ENCODE measurements at places on chromosomes 13 and 19.
A peak's percentile ranks its signal among the peaks of the same experiment; 100 is the strongest.

GRCh38 chr19:48896191-48896720 is 2.3 kb downstream of the TULP2 start:
- DNase-seq = peak; percentile 82

- DNase-seq = no peak
These were observed 30.6 kb downstream of the DPF1 start for GRCh38 chr19:38193445-38193844.

DNA sequence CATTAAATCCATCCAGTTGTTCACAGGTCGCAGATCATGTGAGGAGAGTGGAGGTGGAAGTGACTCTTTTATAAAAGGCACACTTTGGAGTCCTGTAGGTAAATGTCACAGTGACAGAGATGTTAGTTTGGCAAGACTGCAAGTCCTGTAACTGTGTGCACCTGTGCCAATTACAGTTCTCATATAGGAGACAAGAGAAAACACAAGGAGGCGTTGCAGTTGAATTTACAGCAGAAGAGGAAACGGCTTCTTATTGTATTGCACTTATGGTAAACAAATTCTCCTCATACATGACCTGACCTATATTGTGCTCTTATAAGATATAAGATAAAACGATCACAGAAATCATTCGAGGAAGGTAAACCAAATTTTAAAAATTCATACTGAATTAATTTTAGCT is 732.8 kb upstream of the SLC10A2 start:
- no peak for DNase-seq

DNA sequence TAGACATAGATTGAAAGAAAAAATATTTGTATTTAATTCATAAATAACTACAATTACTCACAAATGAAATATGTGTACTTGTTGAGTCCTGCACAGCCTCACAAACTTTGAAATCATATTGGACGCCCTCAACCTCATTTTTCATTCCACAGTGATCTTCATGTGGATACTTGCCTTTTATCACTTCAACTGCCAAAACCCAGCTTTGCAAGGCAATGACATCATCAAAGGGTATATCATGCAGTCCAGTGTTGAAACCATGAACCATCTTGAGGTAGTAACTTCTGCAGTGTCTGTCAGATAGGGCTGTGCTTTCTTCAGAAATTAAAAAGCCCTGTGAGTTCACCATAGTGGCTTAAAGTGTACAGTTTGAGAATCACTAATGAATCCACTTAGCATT is 82.2 kb downstream of the HS6ST3 start:
- DNase-seq = no peak

GRCh38 chr19:1449467-1450442 is at the start of gene APC2:
Gene APC2 (plus strand): TSS chr19:1450121. CDS start chr19:1453002, 2,881 bp downstream.
- no peak for DNase-seq

- peak; percentile 29 for DNase-seq
These were observed 74.8 kb downstream of the SLC7A1 start for GRCh38 chr13:29520671-29521070.

- no peak for DNase-seq
These were observed 14.8 kb upstream of the ATP8B3 start for GRCh38 chr19:1826557-1827521.

DNA sequence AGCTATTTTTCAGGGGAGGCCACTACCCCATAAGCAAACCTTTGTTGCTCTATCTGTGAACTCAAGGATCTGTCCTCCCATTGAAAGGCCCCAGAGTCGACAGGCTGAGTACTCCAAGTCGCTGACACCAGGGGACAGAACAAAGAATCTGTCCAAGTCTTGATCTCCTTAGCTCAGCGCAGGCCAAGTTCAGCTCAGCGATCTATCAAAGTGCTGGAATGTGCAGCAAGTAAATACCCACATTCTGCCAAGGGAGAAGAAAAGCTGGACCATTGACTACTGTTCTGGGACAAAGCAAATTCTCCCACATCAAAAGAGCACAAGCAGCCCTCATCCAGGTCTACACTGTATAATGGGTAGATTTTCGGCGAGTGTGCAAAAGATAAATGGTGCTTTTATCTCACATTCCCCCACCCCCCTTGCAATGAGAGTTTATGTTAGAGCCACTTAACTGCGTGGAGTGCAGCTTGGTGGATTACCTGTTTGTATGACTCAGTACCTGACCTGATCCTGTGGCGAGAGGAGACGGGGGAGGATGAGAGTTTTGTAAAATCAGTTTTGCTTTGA is 391.7 kb upstream of the SGCG start:
- DNase-seq = no peak

GRCh38 chr19:48842789-48843162 is 6.5 kb upstream of the HSD17B14 start:
- DNase-seq = no peak

DNA sequence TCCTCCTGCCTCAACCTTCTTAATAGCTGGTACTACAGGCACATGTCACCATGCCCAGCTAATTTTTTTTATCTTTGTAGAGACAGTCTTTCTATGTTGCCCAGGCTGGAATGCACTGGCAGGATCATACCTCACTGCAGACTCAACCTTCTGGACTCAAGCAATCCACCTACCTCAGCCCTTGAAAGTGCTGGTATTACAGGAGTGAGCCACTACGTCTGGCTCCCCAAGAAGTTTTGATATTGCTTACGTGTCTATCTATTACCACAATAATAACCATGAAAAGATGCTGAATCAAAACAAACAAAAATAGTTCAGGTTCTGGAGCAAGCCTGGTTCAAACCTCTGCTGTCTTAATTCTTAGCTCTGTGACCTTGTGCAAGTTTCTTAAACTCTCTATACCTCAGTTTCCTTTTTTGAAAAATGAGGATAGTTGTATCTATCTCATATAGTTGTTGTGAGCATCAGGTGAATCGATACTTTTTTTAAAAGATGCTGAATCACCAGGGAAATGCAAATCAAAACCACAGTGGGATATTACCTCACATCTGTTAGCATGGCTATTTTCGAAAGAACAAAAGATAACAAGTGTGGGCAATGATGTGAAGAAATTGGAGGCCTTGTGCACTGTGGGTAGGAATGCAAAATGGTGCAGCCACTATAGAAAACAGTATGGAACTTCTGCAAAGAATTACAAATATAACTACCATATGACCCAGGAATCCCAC is 19.0 kb upstream of the LEUTX start:
- no peak for DNase-seq

- DNase-seq = no peak
These were observed 26.3 kb downstream of the SAE1 start for GRCh38 chr19:47156861-47157430.

DNA sequence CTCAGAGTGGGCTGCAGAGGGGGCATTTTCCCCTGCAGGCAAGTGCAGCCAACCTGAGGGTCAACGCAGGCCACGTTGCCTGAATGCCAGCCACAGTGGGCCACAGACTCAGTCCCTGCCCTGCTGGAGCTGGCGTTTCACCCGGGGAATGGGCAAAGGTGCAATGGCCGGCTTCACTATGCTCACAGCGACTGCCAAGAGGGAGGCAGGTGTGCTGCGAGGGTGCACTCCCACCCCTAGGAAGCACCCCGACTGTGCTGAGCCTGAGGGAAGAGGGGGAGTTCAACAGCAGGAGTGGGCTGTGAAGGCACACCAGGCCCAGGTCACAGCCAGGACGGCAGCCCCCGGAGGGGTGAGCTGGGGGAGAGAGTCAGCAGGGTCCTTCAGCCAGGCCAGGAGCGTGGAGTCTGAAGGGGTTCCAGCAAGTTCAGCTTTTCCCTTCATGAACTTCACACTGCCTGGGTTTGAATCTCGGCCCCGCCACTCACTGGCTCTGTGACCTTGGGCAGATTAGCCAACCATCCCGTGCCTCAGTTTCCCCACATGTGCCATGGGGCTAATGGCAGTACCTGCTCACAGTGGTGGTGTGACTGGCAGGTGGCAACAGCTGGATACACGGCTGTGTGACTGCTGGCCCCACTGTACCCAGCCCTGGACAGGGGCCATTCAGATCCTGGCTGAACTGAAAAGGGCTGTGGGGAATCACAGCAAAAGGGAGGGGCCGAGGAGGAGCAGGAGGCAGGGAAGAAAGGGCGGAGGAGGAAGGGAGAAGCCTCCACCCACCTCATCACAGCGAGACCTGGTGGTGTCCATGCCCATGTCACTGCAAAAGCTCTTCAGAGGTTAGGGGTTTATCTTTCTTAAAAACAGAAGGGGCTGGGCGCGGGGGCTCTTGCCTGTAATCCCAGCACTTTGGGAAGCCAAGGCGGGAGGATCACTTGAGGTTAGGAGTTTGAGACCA is 7.6 kb downstream of the TRAPPC6A start:
- DNase-seq = no peak

DNA sequence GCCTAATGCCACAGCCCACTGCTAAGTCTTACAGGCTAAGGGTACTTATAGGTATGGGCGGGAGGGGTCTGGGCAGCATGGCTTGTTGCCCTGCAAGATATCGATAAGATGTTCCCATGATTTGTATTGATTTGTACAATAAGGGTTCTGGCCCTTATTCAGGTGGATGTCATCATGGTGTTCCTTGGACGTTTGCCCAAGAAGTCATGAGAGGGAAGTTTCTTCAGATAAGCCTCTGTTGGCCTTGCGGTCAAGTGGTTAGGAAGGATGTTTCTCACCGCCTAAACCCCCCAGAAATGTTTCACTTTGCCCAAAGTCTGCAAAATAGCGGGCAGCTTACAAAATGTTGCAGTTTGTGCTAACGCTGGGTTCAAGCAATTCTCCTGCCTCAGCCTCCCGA is 7.3 kb downstream of the PARP4 start:
- no peak for DNase-seq

DNA sequence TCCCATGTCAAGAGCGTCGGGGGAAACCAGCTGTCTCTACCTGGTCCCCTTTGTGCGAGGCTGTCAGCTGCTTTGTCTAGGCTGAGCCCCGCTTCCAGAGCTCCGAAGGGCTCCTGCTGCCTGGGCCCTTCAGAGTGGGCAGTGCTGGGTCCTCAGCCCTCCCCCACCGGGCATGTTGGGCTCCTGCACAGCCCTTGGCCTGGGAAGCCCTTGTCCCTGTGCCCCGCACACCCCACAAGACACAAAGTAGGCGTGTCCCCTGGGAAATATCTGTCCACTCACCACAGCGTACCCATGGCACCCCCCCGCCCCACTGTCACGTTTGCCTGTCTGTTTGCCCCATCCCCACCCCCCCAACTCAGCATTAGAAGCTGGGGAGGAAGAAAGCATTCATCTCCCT is 39.6 kb upstream of the RANBP3 start:
- DNase-seq = no peak

- DNase-seq = no peak
These were observed 9.9 kb downstream of the PLEKHF1 start for GRCh38 chr19:29675120-29675649.

DNA sequence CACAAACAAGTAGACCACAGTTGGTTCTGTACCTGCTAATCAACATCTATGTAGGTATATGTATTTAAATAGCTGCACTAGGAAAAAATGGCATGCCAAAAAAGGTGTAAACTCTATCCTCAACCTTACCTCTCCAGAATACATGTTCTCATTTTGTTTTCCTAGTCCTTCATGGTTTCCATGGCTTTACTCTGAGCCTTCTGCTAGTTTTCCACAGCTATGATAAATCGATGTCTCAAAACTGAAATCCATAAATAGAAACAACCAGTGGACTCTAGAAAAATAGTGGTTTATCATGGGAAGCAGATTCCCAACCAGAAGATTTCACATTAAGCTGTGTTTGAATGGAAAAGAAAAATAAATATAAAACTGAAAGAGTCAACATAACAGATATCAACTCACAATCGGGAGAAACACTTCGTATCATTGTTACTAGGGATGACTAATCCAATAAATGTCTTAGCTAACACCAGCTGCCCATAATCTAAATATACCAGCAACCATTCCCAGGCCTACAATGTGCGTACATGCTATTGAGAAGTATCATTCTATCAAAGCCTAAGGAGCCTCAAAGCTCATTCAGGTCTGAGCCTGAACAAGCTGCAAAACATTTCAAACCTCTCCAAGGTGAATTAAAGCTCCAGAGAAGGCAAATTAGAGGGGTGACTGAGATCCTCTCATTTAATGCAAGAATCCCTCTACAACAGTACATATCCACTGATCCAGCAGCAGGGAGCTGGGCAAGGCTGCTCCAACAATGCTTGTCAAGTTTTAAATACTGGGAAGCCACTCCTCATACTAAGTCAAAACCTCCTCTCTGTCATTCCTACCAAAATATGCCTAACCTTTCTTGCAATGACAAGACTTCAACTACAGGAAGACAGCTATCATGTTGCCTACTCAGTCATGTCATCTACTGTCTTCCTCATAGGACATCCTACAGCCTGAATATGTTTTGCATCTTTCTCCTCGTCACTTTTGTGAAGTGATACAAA is 90.2 kb downstream of the KCTD12 start:
- no peak for DNase-seq

DNA sequence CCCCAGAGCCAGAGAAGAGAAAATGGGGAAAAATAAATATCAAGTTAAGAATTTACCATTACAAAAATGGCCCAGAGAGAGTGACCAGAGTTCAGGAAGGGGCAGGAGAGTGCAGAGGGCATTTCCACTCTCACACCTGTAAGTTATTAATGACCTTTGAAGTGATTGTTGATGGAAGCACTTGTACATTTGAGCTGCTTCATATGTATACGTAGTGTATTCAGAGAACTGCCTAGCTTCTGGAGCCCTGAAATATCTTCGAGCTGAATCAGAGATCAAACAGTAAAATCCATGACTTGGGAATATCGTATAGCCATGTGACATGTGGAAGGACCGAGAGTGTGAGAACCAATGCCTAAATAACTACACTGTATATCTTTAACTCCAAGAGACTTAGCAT is 49.2 kb upstream of the PCCA start:
- DNase-seq = no peak

- DNase-seq = no peak
These were observed 2.1 kb downstream of the NFIX start for GRCh38 chr19:12997179-12997966.

DNA sequence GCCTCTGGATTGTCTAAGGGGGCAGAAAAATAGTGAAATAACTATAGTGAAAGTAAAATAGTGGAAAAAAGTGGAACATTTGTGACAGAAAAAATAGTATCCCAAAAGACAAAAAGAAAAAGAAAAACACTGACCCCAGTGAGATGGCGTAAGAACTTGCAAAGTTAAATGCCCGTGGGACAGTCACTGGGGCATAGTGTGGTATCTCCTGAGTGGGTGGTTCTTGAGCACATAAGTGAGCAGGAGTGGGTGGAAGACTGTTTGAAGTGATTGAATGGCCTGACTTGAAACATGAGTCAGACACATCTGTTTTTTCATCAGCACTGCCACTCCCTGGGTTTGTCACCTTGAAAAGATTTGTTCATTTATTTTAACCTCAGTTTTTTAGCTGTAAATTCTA is 2.5 kb downstream of the ZNF430 start:
- no peak for DNase-seq

GRCh38 chr19:2867025-2867991 is at the start of gene ZNF556:
Gene ZNF556 (plus strand): TSS chr19:2867335. CDS start chr19:2867422, 87 bp downstream.
- DNase-seq = no peak

- no peak for DNase-seq
These were observed 140.2 kb downstream of the NUFIP1 start for GRCh38 chr13:44848920-44849676.

Measured in suprapubic skin (tissue), 4 donors.